HCEC 1CT (cell line): ENCODE measurements at places on chromosomes 5 and 9.

DNA sequence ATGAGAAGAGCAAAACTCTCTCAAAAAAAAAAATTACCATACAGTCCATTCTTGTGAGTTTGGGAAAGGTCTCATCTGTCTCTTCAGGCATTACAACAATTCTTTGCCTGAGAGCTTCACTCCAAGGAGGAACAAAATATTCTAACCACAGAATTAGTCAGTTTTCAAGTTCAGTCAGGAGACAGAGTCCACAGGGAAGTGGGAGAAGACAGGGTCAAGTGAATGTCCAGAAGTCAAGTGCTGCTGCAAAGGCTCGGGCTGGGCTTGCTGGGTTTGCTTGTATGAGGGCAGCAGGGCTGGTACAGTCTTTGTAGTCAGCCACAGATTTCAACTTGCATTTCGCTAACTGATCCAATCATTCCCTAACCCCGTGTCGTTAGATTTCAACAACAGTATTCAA, 17.6 kb upstream of the HEXB start:
- peak; percentile 59 for DNase-seq

DNA sequence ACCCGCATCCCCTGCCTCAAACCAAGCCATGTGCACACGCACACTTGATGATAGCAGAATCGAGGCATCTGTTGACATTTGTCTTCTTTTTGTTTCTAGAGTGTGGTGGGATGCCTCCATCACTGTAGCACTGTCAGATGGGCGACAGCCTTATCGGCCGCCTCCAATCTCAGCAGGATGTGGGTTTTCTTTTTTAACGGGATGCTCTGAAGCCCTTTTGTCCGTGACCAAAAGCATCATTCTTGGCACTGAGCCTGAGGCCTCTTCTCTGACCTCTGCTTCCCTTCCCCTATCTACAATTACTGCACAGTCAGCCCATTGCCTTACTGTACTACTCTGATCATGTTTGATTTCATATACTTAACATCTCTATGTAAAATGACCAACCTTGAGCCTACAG, 78.3 kb downstream of the LMNB1 start:
- DNase-seq = no peak

DNA sequence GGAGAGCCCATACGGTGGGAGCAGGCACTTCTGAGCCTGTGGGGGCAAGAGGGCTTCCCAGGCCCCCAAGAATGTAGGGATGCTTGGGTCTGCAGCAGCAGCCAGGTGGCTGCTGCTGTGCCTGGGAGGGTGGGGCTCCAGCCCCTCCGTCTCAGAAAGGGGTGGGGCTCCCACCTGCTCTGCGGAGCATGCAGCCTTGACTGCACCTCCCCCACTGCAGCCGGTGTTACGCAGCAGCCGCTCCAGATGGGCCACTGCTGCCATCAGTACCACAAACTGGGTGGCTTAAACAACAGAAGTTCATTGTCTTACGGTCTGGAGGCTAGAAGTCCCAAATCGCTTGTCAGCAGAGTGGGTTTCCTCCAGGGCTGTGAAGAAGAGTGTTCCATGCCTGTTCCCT, 365.5 kb downstream of the TMEM38B start:
- no peak for DNase-seq

DNA sequence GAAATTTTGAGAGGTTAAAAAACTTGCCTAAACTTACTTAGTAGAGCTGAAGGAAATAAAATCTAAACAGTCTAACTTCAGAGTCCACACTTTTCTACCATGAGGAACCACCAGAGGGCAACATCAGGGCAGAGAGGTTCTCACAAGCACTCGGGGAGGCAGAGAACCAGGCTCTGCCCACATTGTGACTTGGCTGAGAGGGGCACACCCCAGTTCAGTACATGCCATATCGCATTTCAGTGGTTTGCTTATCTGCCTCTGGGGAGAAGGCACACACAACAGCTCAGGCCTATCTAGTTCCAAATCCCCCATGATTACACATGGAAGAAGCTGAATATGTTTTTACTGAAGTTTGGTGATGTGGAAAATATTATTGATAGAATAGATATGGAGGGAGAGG, 49.2 kb downstream of the EQTN start:
- DNase-seq = peak; percentile 63
